Aorta (tissue), 5 donors: ENCODE measurements at places on chromosomes 3 and 15. TPM values are rescaled to one million over a fixed set of nuclear protein-coding genes. Genes with fewer than 3 reads are reported as not detected.

DNA sequence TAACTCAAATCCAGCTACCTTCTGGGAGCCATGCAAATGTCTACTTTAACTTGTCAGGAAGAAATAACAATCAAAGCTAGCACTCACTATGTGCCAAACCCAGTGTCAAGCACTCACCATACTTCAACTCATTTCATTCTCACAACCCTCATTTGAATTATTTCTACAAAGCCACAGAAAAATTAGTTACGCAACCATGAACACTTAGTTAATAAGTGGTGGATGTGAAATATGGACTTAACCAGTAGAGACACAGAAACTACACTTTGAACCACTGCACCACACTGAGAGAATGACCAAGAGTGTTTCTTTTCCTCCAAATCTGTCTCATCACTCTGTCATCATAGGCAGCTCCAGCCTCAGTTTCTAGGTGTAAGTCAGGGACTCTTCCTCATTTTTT is 91.0 kb upstream of the MBNL1 start:
- H3K36me3 ChIP-seq = no peaks in the 10 kb centered on the region
- peaks cover 1% of the 10 kb centered on the region for H3K4me1 ChIP-seq
- no peaks in the 10 kb centered on the region for H3K27me3 ChIP-seq
- H3K27ac ChIP-seq = no peak overlapping the region
- H3K4me3 ChIP-seq = no peak overlapping the region

AZI2 gene
- total RNA-seq = 73.1 TPM

HIGD2B gene
- not detected for total RNA-seq

CLDN16 gene
- not detected for total RNA-seq

- H3K4me3 ChIP-seq = no peak overlapping the region
- no peaks in the 10 kb centered on the region for H3K4me1 ChIP-seq
- H3K36me3 ChIP-seq = no peaks in the 10 kb centered on the region
- no peak for DNase-seq
These were observed 847.2 kb upstream of the DPPA4 start for GRCh38 chr3:110184536-110184935.

DNA sequence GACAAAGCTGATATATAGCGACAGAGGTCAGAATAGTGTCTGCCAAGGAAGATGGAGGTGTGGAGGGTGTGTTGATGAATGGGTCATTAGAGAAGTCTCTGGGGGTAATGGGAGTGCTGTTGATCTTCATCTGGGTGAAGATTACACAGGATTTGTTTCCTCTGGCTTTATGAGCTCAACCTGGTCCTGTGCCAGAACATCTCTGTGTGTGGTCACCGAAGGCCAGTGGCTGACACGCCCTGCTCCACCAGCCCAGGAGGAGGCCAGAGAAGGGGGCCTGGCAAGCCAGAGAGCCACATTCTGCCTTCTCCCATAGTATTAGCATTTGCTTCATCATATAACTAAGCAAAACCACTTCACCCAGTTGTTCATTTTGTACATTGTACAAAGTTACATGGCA is 121.1 kb downstream of the ZNF621 start:
- H3K4me3 ChIP-seq = no peak overlapping the region
- no peaks in the 10 kb centered on the region for H3K27me3 ChIP-seq
- DNase-seq = no peak
- no peaks in the 10 kb centered on the region for H3K4me1 ChIP-seq
- H3K27ac ChIP-seq = no peak overlapping the region
- no peaks in the 10 kb centered on the region for H3K36me3 ChIP-seq
